MV-4-11 (cell line): ENCODE measurements at places on chromosomes 12 and 14.

DNA sequence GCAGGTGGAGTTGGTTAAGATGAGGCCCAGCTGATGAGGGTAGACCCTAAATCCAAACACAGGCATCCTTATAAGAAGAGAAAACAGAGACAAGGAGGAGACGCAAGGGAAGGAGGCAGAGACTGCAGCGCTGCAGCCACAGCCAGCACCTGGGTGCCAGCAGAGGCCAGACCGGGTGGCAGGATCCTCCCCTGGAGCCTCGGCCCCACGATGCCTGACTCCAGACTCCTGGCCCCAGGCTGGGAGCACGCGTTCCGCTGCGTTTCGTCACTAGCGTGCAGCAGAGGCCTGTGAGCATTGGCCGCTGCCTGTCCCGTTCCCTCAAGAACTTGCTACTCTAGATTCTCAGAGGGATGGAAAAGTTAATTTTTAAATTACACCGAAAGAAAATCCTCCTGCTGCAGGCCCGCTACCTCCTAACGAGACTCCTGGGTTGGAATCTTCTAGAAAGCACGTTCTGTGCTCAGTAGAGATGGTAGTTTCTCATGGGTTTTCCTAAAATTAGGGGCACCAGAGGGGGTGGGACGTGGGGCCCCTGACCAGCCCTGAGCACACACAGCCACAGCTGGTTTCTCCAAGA, 57.7 kb upstream of the FBRSL1 start:
- no peak for DNase-seq

- peak; percentile 35 for DNase-seq
Observed at GRCh38 chr14:65414961-65415589, 2.5 kb downstream of the FUT8 start.

DNA sequence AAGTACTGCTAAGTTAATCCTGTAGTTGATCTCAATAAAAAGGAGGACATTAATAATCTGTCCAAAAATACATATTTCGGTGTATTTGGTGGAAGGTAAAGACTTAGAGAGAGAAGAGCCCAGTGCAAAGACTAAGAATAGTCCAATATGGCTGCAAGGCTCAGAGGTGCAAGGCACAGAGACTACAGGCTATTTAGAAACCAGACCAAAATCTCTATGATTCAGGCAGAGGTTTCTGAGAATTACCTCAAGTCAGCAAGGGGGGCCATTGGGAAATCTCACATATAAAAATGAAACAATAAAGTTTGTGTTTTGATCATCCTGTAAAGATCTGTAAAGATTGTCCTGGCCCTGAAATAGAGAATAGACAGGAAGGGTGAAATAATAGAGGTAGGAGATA, 1173.0 kb downstream of the VRK1 start:
- no peak for DNase-seq

DNA sequence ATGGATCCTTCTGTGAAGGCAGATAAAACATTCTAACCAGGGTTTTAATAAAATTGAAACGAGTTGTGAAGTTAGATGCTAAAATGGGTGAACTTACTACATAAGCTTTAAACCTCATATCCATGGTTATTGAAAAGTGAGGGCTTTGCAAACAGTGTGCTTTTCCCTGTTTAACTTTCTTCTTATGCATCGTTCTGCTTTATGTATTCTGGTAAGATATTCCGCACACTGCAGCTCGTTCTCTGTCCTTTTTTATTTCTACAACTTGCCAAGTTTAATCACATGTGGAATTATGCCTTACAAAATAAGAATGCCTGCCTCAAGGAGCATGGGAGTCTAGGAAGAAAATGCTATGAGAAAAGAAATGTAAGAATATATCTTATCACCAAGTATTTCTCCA, 30.9 kb downstream of the PELI2 start:
- no peak for DNase-seq

DNA sequence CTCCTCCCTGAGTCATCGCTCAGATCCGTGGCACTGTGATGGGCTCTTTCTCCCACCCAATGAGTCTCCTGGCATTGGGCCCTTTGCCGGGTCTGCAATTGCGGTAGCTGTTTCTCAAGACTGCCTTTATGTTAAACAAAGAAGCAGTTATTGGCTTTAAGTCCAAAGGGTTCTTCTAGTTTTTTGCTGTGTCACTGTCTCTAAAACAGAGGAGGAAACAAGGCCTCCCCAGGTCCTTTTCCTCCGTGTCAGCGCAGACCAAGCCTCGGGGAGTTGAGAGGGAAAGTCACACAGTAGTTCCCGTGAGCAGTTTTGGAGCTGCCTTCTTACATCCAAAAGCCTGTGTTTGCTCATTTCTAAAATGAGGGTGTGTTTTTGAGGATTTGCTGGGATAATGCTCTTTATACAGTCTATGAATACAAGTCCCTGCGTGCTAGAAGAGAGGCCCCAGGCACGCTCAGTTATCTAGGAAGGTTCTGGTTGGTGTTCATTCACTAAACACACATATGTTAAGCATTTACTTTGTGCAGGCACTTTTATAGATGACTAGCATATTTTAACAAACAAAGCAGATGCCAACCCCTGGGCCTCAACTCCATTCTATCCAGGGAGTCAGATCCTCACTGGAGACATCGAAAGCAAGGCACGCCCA, 126.0 kb upstream of the PZP start:
- DNase-seq, result peak; percentile 7

DNA sequence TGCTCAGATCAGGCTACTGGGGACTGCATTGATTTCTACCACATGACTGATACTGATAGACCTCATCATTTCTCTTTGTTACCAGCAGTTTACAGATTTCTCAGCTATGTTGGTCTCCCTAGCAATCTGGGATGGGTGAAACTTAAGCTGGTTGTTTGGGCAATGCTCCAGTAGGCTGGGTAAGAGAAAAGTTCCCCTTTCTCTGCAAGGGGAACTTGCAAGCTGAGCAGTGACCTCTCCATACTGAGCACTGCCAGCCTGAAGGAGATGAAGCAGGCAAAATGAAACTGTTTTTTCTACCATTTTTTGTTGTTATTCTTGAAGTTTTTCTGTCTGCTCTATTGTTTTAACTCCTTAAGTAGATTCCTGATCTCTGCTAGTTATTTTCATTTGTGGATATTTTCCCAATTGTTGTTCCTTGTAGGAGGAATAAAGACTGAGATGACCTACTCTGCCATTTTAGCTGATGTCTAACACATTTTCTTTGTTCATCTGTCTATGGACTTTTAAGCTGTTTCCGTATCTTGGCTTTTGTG, 1.3 kb upstream of the OR4M1 start:
- DNase-seq, result peak; percentile 93

- no peak for DNase-seq
Observed at GRCh38 chr12:104507672-104508071, 50.9 kb downstream of the CHST11 start.

GRCh38 chr12:104720339-104721038, 237.6 kb downstream of the SLC41A2 start:
- peak; percentile 65 for DNase-seq
